NK-92 treated with Interleukin-12 subunit alpha and Interleukin-12 subunit beta, amount 100 ng/mL, for 24 hours (cell line): ENCODE measurements at places on chromosomes 3 and 15.

- DNase-seq = no peak
Measured at GRCh38 chr3:149604125-149604875, 53.5 kb downstream of the WWTR1 start.

DNA sequence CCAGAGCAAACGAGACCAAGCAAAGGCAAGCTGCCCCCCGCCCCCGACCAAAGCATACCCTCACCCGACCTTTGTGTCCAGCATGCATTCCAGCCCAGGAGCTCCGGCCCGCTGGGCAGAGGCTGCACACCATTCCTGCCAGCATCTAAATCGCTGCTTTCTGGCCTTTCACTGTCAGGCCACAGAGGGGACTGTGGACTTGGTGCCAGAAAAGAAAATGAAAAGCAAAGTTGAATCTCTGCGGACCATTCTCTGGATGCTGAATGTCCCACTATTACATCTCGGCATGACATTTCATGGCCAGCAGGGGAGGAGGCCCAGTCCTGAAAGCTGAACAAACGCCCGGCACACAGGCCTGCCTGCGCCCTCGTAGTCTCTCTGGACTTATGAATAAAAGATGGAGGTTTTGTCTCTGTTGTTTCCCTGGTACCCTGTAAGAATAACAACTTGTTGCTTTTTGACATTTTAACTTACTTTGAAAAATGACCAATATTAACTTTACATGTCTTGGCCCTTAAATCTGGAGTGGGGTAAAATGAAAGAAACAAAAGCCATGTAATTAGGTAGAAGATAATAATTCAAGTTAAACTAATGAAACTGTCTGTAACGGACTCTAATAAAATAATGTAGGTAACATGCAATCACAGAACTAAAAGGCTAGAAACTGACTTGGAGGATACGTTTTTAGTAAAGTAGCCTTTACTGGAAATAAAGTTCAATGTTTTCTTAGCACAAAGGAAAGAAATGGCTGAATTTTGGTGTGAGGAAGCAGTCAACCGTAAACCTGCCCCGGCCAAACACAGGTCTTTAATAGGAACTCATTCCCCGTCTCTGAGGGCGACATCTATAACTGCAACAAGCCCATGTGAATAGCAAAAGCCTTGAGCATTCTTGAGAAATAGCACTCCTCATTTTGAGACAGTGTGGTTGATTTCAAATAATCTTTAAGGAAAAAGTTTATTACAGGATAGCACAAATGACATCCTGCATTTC lies 12.7 kb downstream of the IL17RD start:
- DNase-seq = no peak

GRCh38 chr3:171522651-171523050 lies 62.4 kb upstream of the TNIK start:
- no peak for DNase-seq

- no peak for DNase-seq
Measured at GRCh38 chr15:90243943-90244639, 5.3 kb upstream of the TTLL13 start.

- DNase-seq = no peak
Measured at GRCh38 chr3:13571831-13572750, 23.2 kb downstream of the FBLN2 start.

- DNase-seq = no peak
Measured at GRCh38 chr3:36800533-36801116, 36.3 kb upstream of the DCLK3 start.

DNA sequence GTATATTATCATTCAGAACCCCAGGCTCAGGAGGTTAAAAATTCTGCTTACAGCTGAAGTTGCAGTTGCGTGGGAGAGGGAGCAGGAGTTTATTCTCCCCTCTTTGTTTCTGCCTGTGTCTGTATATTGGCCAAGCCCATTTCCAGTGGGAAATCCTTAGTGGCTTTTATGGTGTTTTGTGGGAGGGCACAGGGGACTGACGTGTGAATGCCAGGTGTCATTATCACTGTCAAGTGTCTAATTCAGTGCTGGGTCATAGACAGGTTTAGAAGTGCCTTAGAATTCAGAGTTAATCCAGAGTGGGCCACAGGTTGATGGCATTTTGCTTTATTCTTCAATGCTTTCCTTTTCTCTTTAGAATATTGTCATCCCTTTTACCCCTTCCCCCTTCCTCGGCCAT lies 33.4 kb downstream of the SLCO3A1 start:
- DNase-seq = no peak

GRCh38 chr3:101065962-101066361 lies 72.7 kb upstream of the ABI3BP start:
- no peak for DNase-seq

DNA sequence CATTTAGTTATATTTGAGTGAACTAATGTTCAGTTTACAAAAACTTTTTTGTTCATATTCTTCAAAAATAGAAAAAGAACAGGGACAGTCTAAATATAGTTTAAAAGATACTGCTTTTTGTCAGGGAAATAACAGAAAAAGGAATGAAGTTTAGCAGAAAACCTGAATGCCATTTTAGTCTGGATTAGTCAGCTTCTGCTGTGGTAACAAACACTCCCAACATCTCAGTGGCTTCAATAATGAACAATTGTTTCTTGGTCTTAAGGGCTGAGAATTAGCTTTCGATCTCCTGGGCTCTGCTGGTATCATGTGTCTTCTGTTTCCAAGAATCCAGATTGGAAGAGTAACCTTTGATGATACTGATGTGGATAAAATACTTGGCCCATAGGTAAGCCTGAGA lies 12.4 kb upstream of the USP13 start:
- no peak for DNase-seq

DNA sequence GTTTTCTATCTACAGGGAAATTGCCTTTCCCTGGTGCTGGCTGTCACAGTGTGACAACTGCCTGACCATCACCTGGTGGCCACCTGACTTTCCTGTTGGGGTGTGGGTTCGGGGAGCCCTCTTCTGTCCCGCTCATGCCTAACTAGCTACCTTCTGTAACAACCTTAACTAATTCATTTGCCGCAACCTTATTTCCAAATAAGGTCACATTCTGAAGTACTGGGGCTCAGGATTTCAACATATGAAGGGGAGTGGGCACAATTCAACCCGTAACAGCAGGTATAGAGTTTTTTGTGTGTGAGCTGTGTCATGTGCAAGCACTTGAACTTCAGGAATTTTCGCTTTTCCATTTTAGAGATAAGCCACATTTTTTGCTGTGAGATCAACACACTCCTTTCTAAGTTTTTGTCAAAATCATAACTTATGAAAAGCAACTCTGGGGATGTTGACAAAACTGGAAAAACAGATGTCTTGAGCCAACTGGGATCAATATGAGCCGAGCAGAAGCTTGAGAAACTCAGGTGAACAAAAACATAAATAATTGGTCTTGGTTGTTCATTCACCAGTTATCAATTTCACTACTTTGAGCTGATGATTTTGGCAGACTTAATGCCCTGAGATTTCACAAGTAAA lies 242.0 kb upstream of the RGMA start:
- no peak for DNase-seq
